ENCODE measurements at places on chromosomes 2 and 18.

GRCh38 chr18:67139899-67140298 lies 376.6 kb downstream of the DSEL start:
- DNase-seq = no peak

DNA sequence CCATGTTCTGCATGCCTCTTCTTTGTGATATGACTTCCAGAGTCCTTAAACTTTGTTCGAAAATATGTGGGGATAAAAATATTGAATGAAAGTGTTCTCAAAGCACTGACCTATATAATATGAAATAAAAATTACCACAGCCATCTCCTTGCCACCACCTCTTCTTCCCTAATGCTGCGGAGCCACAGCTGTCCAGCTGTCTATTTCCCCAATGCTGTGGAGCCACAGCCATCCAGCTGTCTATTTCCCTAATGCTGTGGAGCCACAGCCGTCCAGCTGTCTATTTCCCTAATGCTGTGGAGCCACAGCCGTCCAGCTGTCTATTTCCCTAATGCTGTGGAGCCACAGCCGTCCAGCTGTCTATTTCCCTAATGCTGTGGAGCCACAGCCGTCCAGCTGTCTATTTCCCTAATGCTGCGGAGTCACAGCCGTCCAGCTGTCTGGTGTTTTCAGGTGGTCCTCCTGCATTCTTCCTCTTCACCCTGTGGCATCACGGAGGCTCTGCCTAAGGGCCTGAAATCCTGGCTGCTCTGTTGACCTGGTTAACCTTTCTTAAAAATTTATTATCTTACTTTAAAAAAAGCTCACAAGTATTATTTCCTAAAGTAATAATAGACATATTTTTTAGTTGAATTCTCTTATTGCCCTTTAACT lies 266.1 kb upstream of the MEX3C start:
- DNase-seq = no peak

- DNase-seq = peak; percentile 9
Measured at GRCh38 chr2:138475277-138475776, 26.2 kb upstream of the SPOPL start.

DNA sequence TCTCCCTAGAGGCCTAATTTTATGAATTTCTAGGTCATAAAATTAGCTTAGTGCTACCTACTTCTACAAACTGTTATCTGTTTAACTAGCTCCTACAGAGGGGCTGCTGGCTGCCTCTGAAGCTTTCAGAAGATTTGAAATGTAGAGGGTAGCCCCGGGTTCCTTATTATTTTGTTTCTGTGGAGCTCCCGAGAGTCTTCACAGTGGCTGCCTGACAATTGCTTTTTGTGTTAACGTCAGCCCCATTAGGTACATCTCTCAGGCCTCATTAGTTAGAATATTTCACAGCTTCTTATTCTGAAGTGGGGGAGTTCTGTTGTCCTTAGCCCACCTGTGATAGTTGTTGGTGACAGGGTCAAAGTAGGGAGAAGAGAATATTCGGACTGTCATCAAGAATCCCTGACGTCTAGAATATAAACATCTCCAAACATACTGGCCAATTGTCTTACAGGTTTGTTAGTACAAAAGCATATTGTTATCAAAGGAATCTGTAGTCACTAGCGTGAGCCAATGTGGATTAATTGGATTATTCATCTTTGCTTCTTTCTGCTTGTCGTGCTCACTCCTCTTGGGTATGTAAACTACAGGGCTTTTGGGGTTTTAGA lies 77.5 kb downstream of the DIS3L2 start:
- DNase-seq = no peak

DNA sequence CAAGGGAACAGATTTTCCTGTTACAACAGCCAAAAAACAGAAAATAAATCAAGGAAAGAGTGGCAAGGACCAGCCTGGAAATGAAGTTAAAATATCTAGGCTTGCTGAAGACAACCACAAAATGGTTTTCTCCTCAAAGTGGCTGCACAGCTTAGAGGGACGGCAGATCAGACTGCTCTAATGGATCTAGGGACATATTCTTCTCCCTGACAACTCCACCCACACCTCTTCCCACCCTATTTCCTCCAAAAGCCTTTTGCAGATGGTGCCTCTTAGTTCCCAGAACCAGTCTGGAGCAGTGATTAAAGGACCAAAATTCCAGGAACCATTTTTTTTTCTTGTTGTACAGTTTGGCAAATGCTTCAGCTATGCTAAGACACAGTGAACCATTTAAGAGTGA lies 220.2 kb upstream of the SIX2 start:
- DNase-seq = no peak

DNA sequence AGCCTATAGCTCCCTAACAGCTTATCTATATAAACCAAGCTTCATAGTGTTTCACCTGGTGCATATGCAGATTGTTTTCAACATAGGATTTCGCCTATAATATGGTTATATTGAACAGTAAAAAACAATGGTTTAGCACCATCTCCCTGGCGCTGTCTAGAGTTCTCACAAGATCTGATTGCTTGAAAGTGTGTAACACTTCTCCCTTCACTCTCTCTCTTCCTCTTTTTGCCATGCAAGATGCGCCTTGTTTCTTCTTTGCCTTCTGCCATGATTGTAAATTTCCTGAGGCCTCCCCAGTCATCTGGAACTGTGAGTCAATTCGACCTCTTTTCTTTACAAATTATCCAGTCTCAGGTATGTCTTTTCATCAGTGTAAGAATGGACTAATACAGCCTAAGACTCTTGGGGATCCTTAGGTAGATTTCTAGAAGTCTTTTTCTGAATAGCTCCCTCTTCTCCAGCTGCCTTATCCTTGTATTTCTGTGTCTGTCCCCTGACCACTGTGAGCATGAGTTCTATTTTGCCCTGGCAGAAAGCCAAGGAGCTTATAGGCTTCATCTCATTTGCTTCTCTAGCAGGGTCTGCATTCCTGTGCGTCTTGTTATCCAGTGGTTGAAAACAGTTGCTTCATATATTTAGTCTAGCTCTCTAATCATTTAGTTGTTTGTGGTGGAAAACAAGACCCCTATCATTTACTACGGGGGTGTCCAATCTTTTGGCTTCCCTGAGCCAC lies 401.6 kb downstream of the GPD2 start:
- DNase-seq = no peak

DNA sequence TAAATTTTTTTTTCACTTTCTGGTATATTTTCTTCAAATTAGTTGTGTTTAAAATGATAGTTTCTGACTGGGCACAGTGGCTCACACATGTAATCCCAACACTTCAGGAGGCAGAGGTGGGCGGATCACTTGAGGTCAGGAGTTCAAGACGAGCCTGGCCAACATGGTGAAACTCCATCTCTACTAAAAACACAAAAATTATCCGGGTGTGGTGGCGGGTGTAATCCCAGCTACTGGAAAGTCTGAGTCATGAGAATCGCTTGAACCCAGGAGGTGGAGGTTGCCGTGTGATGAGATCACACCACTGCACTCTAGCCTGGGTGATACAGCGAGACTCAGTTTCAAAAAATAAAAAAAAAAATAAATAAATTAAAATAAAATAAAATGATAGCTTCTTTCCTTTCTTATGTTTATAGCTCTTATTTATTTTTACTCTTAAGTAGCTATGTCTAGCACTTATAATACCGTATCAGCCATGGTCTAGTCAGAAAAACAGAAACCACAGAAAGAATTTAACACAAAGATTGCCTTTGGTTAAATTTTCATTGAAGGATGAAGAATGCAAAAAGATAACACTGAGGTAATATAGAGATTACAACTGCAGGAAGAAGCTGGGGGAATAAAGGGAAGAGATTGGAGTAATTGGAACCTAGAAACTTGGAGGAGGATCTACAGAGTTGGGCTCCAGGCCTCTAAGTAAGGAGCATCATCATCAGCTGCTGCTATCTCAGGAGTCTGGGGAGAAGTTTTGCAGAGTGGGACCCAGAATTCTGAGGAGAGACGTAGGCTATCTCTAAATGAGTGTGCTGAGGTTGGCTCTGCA lies 54.7 kb upstream of the MBOAT2 start:
- DNase-seq = peak; percentile 64

- no peak for DNase-seq
Measured at GRCh38 chr2:202638721-202639120, 4.0 kb downstream of the FAM117B start.

GRCh38 chr2:236776695-236777251 lies 207.1 kb downstream of the ACKR3 start:
- peak; percentile 62 for DNase-seq

Measured in trophoblast cell (in vitro differentiated cells and primary cell).